ENCODE measurements at places on chromosomes 5 and 9. TPM values are rescaled to one million over a fixed set of nuclear protein-coding genes. Genes with fewer than 3 reads are reported as not detected.

Gene TSSK1B
- not detected for total RNA-seq

Gene FOXE1
- not detected for total RNA-seq

Gene ADGRD2
- not detected for total RNA-seq

Gene ROPN1L
- not detected for total RNA-seq

Gene FAM81B
- not detected for total RNA-seq

DNA sequence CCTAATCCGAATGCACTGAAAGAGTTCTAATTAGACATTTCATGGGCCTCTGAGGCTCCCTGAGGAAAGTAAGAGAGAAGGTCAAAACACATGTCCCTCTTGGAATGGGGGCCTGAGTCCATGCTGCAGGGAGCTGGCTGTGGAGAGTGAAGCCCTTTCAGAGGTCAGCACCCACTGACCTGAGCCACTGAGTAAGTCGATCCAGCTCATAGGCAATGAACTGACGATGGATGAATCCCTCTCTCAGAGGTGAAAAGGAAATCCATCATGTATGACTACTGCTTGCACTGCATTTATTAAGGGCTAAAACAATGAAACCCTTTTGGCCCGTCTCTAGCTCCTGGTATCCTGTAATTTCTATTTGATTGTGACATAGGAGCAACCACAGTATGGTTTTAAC lies 288.9 kb upstream of the VLDLR start:
- DNase-seq: no peak

GRCh38 chr5:173334808-173335207 lies 6.6 kb upstream of the STC2 start:
- DNase-seq: no peak

GRCh38 chr9:97990259-97990658 lies 7.1 kb downstream of the ANP32B start:
- DNase-seq: peak; percentile 79

- peak; percentile 39 for DNase-seq
These were observed 6.0 kb downstream of the INSYN2B start for GRCh38 chr5:169974121-169974770.

DNA sequence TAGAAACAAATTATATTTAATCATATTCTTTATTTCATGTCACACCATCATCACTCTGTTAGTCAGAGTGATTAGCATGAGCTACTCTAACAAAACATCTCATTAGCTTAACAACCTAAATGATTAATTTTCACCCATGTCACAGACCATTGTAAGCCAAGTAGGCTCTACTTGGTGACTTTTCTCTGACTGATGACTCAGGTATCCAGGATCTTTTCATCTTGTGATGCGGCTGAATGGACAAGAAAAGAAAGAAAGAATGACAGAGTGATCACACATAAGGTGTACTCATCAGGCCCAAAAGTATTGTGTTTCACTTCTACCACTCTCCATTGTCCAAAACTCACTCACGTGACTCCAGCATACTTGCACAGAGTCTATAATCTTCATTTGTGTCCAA lies 299.3 kb downstream of the ANXA1 start:
- peak; percentile 48 for DNase-seq

DNA sequence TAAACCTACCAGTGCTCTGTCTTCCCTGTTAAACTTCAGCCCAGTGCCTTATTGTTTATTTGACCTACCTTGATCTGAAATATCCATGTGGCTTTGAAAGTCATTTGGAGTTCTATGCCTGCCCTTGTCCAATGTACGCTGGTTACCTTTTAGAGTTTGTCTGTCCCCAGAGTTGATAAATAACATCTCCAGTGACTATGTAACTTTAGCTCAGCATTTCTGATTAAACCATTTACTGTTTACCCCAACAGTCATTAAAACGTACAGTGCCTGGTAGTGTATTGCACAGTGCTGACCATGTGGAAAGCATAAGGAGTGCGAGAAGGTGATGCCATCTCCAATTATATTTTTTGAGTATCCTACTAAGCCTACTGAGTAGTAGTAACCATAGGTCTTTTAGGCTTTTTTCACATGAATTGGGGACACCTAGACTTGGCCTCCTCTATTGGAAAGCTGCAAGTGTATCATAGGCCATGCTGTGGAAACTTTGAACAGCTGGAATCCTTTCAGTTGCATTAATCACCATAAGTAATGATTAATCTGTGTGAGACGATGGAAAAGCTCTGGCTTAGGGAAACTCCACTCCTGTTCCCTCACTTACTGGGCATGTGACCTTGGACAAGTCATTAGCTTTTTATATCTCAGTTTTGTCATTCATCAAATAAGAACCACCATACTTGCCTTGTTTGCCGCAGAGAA lies 93.5 kb downstream of the MAST4 start:
- DNase-seq: no peak

GRCh38 chr5:92401492-92401891 lies 1018.4 kb upstream of the ARRDC3 start:
- no peak for DNase-seq
